ENCODE measurements at places on chromosomes 16 and 17.

DNA sequence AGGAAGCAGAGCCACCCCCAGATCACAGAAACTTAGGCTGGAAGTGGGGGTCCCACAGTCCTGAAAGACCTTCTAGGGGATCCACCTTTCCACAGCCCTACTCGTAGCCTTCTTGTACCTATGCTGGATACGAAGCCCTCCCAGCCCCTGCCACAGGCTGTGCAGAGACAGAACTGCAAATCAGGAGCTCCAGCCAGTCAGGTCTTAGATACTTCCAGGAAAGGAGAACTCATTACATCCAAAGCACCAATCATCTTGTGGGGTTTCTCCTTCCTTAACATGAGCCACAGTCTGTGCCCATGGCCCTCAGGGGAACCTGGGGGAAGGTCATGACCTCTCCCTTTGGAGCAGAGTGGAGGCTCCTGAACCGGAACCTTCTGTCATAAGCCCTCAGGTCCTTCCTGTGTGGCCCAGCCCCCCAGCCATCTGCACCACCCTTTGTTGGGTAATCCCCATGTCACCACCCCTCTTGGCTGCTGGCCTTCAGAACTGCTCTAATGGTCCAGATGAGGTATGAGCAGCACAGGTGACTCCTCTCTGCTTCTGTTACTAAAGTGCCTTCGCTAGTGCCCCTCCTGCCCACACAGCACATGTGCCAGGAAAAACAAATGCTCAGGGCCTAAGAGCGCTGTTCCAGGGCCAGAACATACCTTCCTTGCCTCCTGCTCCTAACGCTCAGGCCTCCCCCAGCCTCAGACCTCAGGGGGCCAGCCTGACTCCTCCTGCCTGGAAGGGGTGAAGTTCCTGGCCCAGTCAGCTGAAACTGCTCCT is 14.6 kb downstream of the SRCIN1 start:
- DNase-seq, result no peak

DNA sequence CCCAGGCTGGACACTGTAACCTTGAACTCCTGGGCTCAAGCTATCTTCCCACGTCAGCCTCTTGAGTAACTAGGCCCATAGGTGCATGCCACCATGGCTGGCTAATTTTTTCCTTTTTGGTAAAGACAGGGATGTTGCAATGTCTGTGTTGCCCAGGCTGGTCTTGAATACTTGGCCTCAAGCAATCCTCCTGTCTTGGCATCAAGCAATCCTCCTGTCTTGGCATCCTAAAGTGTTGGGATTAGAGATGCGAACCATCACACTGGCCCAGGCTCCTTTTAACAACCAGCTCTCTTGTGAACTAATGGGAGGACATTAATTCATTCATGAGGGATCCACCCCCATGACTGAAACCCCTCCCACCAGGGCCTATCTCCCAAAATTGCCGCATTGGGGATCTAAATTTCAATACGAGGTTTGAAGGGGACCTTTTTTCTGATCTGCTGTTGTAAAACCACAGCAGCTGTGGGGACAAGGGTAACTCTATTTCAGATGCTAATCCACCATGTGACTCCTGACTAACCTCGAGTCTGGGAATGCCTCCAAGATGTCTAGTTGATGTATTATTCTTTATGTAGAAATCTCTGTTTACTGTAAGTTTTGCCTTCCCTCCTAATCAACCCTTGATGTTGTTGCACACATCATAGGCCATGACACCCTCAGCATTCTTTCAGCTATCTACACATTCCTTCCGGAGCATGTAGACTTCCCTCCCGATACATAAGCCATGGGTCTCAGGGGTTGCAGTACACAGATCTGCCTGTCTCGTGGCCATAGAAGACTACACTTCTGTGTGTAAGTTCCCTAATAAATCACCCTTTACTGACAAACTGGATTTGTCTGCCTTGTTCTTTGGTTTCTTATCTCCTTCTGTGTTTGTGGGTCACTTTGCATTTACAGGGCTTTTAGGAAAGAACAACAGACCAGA is 37.6 kb downstream of the RNF112 start:
- DNase-seq, result no peak

DNA sequence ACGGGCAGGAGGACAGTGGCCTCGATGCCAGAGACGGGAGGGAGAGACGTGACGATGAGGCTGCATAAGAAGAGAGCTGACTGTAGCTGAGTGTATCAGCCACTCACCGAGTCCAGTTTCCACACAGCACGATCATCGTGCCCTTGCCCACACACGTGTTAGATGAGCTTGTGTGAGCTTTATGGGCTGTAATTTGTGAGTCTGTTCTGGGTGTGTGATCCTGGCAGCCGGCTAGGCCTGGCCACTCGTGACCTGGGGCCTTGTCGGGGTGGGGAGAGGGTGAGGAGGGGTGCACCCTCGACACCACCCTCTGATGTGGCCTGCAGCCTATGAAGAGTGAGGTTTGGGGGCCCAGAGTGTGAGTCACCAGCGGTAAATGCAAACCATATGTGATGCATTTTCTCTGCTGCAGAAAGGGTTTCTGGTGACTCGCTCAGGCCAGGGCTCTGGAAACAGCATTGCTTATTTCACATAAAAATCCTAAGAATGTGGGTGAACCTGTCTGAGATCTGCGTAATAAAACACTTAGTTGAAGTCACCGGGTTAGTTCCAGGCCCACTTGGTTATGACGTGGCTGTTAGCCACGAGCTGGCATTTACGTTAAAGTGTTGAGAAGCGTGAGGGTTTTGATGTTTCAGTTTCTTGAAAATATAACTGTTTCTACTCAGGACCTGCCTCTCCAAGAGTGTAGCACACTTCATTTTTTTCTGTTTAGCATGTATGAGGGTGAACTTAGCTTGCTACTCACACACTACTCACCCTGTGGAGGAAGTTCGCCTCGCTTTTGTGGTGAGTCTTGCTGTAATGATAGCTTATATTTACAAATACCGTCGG is 4.2 kb downstream of the METRNL start:
- peak; percentile 56 for DNase-seq

- no peak for DNase-seq
These were observed 17.8 kb downstream of the LUC7L3 start for GRCh38 chr17:50737118-50737698.

DNA sequence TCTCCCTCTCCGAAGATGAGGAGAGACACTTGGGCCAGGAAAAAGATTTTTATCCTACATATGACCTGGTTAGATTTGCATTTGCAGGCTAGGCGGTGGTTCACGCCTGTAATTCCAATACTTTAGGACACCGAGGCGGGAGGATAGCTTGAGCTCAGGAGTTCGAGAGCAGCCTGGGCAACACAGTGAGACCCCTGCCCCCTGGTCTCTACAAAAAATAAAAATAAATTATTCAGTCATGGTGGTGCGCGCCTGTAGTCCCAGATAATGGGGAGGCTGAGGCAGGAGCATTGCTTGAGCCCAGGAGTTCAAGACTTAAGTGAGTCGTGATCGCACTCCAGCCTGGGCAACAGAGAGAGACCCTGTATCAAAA is 7.9 kb upstream of the THAP11 start:
- no peak for DNase-seq

GRCh38 chr16:86590501-86591144 is 12.3 kb downstream of the FOXL1 start:
- no peak for DNase-seq

DNA sequence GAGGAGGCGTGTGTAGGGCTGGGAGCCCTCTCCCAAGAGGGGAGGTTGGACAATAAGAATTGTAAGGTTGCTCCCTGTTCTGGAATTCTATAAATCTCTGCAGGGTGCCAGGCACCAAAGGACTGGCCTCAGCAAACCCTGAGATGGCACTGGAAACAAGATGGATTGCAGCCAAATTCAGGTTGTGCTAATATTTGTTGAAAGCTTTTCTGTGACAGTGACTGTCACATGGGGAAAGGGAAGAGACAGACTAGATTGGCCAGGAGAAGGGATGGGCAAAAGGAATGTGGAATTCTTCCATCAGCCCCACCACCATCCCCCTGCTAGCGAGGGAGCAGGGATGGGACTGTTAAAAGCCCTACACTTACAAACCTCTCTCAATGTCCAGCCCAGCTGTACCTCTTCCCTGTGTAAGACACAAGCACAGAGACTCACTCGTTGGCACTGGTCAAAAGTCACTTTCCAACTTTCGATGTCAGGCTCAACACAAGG is 62.4 kb downstream of the SOX9 start:
- DNase-seq, result no peak

- no peak for DNase-seq
These were observed 22.7 kb upstream of the ATP2A3 start for GRCh38 chr17:3986939-3987335.

DNA sequence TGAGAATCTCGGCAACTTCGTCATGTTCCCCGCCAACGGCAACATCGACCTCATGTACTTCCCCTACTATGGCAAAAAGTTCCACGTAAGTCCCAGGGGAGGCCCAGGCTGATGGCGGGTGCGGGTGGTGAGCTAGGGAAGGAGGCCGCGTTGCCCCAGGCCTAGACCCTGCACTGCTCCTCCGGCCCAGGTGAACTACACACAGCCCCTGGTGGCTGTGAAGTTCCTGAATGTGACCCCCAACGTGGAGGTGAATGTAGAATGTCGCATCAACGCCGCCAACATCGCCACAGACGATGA is 4.8 kb downstream of the ATP1B2 start:
- DNase-seq, result no peak

DNA sequence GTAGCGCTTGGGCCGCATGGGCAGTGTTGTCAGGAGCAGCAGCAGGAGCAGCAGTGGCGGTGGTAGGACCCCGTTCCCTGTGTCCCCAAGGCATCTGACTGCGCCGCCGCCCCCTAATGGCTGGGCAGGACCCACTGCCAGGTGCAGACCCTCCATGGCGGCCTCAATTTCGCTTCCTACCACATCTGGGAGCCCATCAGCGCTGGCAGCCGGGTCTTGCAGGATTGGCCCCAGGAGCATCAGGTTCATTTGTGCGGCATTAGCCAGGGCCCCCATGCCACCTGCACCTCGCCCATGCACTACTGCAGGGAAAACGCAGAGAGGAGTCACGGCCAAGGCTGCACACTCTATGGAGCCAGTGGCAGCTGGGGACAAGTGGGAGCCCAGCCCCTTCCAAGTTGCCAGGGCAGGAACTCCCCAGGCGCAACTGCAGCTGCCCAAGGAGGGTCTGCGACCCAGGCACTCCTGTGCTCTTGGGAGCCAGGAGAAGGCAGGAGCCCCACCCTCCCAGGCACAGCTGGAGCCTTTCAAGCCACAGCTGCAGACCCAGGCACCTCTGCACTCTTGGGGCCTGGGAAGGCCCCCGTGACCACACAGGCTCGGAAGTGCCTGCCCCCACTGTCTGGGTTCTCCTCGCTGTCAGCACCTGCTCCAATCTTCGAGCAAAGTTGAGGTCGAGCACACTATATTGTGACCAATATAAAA is 594.2 kb downstream of the KCNJ18 start:
- DNase-seq, result no peak

- DNase-seq, result no peak
These were observed 767.6 kb upstream of the EEF2KMT start for GRCh38 chr16:5865236-5865635.

GRCh38 chr16:67407176-67407787 is 9.0 kb downstream of the ZDHHC1 start:
- no peak for DNase-seq

DNA sequence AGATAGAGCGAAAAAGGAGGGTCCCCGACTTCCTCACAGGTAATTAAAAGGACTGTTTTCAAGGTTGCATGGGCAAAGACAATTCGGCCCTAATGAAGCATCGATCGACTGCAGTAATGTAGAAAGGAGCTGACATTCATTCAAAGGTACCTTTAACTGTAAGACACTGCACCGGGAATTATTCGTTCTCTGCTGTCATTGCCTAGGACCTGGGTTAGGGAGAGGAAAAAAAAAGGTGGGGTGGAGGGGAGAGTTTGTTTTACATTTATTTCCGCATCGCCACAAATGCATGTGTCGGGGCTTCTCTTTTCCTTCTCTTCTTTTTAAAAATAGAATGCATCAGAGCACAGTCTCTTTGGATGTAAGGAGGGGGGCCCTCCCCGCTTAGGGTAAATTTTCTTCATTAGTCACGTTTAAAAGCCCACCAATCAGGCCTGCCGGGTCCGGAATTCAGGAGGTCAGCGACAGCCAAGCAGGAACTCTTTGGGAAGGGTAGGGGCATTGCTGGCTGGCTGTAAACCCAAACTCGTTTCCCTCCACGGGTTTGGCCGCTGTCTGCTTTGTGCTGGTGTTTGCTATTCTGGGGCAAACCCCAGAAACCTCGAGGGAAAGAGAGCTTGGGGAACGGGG is 496.2 kb upstream of the ZFHX3 start:
- DNase-seq, result no peak

DNA sequence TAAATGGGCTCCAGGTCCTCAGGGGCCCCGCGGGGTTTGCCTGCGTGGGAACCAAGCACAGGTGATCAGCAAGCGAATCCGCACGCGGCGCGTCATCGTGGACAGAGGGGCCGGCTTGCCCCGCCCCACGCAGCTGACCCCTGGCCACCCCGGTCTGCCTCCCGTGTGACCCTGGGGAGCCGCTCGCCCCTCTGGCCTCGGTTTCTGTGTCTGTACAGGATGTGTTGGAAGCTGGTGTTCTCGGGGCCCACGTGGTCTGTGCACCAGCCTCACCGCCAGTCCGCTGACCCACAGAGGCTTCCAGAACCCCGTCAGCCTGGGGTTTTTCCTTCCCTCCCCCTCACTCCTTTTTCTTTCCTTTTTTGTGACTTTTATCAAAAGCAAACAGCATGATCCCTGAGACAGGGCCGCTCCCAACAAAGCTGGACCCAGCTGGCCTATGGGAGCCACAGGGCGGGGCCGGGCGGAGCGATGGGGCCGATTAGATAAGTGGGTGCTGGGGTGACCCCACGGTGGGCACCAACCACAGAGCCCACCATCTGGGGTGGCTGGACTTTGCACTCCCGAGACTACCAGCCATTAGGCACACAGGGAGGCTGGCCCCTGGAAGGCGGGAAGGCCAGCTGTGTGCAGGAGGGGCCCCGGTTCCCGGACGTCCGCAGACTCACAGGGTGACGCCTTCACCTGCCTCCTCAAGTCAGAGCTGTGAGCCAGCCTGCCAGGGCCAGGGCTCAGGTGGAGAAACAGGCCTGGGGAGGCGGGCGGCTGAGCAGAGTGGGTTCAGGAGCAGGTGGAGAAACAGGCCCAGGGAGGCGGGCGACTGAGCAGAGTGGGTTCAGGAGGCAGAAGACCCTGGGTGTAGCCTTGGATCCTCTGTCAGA is 56.0 kb downstream of the ZFPM1 start:
- no peak for DNase-seq

DNA sequence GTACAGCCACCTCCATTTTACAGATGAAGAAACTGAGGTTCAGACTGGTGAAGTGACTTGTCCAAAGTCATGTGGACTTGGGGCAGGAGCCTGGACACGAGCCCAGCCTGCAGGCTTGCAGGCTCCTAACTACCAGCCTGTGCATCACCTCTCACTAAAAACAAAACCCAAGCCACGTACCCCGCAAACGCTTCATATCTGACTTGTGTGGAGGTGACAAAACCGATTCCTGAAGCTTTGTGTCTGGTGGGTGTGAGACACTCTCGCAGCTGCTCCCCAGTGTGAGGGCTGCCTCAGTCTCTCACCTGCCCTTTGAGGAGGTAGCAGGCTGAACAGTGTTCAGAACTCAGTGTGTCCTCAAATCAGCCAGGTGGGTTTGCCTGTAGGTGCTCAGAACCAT is 8.4 kb downstream of the HNF1B start:
- DNase-seq, result no peak
